Fibroblast of the conjunctiva (primary cell): ENCODE measurements at places on chromosomes 5 and 9.

DNA sequence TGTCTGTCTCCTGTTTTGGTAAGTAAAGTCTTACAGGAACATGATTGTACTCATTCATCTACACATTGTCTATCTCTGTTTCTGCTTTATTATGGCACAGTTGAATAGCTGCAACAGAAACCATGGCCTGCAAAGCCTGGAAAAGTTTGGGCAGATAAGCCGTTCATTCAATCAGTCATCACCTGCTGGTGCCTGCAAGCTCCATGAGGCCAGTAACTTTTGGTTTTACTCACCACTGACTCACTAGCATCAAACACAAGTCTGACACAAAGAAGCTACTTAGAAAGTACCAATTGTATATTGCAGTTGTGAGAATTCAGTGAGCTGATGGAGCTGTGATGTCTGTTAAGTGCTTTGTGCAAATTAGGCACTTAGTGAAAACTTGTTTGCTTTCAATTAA lies 373.6 kb upstream of the SGCD start:
- no peak for DNase-seq

DNA sequence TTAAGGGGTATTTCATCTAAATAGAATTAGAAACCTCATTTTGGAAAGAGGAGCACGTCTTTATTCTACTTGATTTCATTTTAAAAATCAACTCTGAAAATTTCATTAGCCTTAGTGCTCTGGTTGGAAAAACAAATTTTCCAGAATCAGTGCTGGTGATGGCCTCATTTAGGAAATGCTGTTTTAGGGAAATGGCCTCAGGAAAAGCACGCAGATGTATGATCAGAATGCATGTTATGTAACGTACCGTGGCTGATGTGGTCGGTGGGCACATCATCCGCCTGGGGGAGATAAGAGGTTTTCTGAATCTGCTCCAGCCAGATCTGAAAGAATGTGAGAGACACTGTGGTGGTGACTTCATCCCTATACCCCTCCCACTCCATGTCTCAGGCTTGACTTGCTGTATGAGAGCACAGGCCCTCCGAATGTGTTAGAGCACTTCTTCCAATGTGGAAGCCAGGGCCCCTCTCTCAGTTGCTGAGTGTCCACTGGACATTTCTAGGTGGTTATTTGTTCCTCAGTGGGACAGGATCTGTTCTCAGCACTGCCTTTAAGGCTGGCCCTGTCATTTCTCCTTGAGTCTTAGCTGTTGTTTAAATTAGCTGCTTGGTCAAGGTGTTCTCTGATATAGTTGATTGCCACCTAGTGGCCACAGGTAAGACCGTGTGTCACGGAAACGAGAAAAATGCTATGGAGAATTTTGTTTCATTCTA lies 96.5 kb downstream of the ARHGAP26 start:
- DNase-seq: peak; percentile 44

DNA sequence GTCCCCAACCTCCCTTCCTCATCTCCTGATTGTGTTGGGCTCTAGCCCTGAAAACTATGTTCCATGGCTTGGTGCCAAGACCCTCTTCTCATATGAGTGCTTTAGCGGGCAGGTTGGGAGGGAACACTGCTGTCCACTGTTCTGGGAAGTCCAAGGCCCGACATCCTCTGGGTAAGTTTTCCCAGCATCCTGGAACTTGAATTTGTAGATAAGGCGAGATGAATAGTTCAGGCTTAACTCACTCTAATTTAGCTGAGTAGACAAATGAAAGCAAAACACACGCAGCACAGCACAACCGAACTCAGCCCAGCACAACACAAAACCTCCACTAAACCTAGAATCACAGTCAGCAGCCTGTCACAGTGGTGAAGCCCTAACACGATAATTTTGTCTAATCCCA lies 95.3 kb upstream of the SLC28A3 start:
- DNase-seq: no peak

GRCh38 chr5:181263633-181264032 lies 2.7 kb upstream of the TRIM52 start:
- no peak for DNase-seq

DNA sequence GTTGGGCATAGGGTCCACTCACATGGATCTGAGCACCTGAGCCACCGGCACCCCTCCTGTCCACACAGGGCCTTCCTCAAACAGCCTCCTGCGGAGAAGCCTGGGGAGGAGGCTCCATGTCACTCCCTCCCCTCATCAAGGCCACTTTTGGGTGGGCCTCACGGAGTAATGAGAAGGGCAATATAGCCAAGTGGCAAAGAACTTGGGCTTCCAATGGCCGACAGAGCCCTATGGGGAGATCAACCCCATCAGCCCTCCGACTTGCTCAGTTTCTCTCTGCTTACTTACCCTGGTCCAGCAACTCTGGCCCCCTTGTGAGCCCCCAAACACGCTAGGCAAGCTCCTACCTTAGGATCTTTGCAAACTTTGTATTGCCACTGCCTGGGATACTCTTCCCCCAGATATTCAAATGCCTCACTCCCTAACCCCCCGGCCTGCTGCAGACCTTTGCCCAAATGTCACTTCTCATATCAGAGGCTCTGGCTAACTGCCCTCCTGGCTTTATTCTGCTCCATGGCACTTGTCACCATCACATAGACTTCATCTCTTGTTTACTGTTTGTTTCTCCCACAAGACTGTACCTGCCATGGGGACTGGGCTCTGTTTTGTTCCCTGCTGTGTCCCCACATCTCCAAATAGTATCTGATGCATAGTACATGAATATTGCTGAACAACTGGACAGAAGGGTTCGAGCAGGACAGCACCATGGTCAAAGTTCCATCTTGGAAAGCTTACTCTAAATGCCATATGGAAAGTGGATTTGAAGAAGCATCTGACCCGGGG lies 220.8 kb downstream of the FSTL4 start:
- DNase-seq: no peak

GRCh38 chr9:131734165-131734610 lies 5.7 kb downstream of the RAPGEF1 start:
- no peak for DNase-seq

DNA sequence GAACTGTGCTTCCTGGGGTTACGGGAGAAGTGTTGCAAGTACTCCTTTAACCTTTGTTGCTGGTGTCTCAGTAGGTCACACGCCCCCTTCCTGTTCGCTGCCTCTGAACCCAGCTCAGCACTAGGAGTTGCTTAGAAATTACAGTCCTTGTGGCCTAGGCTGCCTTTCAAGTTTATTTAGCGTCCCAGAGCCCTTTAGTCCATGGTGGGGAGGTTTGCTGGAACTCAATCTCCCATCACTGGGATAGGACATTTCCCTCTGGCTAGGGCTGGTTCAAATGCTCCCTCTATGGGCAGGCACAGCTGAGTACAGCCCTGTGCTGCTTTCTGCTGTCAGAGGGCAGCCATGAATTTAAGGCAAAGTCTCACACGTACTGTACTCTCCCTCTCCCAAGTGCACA lies 4.7 kb downstream of the IFNA8 start:
- no peak for DNase-seq

DNA sequence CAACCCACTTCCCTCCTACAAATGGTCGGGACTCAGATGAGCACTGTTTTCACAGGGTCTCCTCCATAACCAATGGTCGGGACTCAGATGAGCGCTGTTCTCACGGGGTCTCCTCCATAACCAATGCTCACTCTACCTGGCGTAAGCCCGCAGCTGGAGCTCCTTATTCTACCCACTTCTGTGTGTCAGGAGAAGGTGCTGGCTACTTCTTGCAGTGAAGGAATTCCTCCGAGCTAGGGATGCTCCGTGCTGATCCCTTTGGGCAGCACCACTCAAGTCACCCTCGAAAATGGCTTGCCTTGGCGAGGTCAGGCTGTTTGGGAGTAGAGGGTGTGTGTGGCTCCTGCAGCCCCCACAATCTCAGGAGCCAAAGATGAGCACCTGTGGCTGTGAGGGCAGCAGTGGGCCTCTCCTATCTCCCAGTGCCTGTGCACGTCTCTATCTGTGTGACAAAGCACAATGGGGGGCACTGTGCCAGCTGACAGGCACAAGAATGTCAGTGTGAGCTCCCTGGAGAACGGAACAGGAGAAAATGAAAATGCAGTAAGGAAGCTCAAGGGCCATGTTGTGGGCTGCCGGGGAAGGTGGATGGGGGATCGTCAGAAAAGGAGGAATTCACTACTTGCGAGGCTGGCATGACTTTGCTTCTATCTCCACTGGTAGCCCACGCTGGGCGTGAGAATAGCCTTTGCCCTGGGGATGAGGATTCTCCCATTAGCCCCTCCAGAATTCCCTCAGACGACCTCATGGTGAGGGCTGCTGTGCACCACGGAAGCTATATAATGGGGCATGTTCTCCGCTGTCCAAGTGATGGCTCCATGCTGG lies 3.9 kb upstream of the BTNL9 start:
- DNase-seq: no peak

DNA sequence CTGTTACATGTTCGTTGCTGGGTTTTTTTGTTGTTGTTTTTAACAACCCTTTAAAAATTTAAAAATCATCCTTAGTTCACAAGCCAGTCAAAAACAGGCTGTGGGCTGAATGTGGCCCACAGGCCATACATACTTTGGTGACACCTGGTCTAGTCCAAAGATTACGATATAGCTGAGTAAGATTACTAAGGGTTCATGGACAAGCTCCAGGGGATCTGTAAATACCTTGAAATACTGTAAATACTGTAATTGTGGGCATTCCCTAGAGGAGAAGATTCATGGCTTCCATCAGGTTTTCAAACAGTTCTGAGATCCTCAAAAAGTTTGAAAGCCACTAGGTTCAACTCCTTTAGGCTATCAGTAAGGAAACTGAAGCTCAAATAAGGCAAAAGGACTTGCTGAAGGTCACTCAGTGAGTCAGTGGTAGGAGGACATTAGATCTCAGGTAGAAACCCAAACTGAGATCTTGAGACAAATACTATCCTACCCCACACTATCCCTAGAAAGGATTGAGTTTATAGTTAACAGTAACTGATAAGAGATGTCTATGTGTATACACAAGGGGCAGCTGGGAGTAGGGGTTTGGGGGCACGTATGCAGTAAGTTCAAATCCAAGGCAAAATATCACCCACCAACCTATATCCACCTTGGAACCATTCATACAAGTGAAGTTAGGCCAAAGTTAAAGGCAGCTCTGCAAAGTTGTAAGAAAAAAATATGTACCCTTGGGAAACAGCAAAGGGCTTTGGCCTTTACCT lies 17.8 kb downstream of the RAB14 start:
- DNase-seq: no peak

DNA sequence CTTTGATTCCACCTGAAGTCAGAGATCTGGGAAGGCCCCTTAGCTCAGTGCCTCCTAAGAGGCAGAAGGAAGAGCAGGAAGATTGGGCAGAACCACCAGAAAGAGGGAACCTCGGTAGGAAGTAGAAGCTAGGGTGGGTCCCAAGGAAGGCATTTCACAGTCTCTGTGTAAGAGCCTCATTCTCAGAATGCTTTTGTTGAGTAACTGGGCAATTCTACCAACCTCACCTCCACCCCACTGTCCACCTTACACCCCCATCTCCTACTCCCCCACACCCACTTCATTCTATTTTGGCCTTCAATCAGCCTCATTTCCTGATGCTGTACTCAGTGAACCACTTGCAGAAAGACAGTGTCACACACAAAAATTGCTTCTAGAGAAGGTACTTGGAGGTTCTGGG lies 3.5 kb downstream of the HBEGF start:
- DNase-seq: no peak

DNA sequence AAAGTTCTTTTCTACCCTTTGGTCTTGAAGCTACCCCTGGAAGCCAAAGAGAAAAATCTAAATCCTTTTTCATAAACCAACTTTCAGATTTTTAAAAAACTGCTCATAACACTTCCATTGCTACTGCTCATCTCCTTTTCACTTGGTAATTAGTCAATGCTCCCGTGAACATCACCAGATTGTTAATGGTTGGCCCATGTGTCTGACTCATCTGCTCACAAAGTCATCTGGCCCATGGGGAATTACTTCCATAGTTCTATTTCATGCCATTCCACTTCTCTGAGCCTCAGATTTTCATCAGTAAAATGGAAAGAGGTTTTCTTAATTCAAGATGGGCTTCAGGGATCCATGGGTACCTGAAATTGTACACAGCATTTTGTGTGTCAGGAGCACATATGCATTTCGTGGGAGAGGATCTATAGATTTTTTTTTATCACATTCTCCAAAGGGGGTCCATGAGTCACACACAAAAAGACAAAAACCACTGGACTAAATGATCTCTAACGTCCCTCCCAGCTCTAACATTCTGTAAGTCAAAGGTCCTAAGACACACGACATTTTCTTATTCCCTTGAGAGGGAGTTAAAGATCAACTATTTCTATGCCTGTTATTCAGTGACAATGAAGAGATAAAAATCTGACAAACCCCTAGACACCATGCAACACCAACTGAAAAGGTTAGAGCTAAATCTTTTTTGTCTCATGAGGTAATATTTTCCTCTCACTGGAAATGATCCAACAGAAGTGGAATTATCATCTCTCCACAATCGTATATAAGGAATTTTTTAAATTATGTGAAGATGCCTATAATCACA lies 75.4 kb downstream of the TEX10 start:
- DNase-seq: peak; percentile 8

DNA sequence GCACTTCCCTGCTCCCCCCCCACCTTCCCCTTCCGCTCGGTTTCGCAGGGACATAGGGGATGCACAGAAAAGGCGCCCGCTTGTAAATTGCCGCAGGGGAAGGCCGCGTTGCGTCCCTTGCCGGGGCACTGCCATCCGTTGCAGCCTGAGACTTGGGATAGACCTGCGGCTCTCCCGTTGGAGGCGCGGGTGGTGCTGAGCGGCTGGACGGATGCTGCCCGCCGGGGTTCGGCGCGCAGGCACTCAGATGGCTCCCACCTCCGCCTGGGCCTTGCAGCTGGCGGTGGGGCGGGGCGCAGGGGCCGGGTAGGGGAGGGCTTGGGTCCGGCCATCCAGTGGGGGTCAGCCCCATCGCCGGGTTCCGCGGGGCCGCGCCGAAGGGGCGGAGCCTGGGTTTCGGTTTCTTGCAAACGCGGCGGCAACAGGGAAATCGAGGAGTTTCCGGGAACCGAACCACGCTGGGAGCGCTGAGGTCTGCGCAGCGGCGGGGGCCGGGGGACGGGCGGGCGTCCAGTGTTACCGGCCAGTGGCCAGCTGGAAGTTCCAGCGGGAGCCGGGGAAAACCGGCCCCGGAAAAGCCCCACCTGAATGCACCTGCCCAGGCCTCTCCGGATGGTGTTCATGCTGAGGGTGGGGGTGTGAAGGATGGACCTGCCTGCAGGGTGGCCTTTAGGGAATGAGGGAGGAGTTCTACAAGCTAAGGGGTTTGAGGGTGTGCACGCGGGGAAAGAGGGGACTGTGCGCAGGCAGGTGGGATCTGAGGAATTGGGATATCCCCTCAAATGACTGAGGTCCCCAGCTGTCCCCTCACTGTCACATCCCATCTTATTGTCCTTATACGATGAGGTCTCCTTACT lies 6.3 kb upstream of the IRF1 start:
- peak; percentile 77 for DNase-seq

DNA sequence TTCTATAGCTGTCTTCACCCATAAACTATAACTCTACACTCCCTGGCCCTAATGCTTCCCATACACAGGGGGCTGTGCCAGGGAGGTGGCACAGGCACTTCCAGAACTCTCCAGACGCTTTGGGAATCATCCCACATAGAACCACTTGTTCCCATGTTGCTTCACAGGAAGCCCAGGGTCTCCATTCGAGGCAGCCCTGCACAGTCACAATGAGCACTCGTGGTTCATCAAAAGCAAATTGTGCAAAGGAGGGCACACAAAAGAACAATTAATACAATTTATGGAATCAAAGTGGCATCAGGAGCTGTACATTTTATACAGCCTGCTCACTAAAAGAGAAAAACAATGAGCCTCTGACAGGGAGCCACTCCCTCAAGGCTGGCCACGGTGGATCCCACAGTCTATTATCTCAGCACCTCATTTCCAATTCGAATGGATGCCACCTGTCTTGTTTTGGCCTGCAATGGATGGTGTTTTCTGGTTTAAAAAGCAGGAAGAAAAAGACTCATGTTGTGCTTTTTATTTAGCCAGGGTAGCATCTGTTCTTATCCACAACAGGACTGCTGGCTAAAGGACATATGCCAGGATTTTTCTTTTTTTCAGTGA lies 354.8 kb downstream of the ENC1 start:
- DNase-seq: no peak
